ENCODE measurements at places on chromosomes 3 and 15.
A peak's percentile ranks its signal among the peaks of the same experiment; 100 is the strongest.

DNA sequence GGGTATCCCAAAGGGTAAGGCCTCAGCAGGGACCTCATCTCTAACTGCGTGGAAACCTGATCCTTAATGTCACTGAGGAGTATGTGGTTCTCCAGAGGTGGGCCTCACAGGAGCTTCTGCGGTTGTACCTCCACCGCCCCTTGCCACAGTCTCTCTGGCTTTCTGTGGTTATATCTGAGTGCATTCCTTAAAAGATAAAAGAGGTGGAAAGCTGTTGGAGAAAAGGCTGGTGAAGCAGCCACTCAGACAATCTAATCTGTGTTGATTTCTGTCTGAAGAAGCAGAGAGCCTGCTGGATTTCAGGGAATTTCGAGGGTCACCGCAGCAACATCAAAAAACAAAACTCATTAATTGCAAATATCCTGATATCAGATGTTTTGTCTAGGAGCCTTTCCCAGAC lies 51.4 kb downstream of the SEMA6D start:
- DNase-seq: no peak

GRCh38 chr3:133506215-133506901 lies 67.1 kb upstream of the CDV3 start:
- DNase-seq: no peak

DNA sequence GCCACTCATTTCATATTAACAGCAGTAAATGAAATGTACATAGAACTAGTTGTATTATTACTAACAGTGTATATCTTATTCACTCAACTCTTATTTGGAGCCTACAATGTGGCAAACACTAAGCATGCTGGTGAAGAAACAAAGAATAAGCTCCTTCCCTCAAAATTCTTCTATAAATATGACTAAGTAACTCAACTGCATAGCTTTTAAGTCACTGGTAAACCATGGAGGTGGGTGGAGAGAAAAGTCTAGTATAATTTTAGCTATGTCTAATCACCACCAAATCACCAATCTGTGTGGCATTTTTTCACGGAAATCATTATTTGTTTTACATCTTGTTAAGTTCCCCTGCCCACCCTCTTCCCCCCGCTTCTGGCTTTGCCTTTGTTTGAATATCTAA lies 17.5 kb downstream of the COPS2 start:
- DNase-seq: peak; percentile 32

DNA sequence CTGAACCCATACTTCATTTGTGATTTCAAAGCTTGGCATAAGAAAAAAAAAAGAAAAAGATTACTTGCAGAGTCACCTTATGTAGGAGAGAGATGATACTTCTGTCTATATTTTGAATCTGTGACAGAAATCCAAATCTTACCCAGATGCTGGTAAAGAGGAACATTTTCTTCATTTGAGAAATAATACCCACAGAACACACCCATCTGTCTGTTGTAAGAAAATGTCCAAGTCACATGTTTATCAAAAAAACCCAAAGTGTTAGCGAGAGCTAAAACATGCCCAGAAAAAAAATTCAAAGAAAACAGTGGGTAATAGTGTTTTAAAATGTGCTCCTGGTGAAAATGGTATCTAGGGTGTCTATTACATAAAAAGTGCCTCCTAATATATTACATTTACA lies 18.0 kb upstream of the RAP2B start:
- no peak for DNase-seq

DNA sequence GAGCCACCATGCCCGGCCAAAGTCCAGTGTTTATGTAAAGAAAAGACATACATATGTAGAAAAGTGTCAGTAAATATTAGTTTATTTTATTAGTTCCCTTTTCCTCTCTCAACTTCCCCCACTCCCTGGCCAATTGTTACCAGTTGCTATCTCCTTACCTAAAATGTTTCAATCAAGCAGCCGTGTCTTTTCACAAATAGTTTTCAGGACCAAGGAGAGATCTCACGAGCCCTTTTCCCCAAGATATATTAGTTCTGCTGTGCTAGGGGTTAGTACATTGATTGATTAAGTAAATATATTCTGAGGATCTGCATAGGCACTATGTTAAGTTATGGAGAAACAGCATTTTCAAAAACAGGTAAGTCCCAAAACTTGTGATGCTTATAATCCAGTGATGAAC lies 87.4 kb downstream of the ZIC4 start:
- no peak for DNase-seq

DNA sequence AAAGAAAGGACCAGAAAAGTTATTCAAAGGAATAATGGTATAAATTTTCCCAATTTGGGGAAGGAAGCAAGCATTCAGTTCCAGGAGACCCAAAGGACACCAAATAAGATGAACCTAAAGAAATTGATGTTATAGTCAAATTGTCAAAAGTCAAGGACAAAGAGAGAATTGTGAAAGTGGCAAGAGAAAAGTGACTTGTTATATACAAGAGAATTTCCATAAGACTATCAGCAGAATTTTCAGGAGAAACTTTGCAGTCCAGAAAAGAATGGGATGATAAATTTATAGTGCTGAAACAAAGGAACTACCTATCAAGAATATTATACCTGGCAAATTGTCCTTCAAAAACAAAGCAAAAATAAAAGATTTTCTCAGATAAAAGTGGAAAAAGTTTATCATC lies 43.8 kb upstream of the FOXB1 start:
- no peak for DNase-seq

DNA sequence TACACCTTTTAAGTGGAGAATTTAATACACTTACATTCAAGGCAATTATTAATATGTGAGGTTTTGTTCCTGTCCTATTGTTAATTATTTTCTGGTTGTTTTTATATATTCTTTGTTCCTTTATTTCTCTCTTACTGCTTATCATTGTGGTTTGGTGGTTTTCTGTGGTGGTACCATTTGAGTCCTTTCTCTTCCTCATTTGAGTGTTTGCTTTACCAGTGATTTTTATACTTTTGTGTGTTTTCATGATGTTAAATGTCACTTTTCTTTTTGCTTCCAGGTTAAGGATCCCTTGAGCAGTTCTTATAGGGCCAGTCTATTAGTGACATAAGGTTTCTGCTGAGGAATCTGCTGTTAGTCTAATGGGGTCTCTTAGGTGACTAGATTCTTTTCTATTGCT lies 116.5 kb downstream of the LRRK1 start:
- no peak for DNase-seq

DNA sequence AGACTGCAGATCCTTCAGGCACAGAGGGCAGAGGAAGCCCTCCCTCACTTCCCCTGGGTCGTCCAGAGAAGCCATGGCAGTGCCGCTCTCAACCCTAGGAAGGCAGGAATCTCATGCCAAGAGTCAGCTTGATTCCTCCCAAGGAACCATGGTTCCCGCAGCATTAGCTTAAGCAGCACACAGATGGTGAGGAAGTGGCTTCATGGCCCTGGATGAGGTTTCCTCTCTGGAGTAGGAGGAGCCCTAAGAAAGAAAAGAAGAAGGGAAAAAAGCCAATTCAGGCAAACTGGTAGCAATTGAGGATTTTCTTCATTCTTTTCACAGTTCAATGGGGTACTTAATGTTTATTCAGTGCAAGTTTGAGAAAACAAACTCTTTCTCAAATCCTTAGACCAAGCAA lies 2.9 kb downstream of the RBSN start:
- DNase-seq: no peak

GRCh38 chr3:134004841-134005240 lies 24.9 kb downstream of the SLCO2A1 start:
- DNase-seq: no peak

GRCh38 chr3:55607844-55608243 lies 120.7 kb upstream of the WNT5A start:
- no peak for DNase-seq

DNA sequence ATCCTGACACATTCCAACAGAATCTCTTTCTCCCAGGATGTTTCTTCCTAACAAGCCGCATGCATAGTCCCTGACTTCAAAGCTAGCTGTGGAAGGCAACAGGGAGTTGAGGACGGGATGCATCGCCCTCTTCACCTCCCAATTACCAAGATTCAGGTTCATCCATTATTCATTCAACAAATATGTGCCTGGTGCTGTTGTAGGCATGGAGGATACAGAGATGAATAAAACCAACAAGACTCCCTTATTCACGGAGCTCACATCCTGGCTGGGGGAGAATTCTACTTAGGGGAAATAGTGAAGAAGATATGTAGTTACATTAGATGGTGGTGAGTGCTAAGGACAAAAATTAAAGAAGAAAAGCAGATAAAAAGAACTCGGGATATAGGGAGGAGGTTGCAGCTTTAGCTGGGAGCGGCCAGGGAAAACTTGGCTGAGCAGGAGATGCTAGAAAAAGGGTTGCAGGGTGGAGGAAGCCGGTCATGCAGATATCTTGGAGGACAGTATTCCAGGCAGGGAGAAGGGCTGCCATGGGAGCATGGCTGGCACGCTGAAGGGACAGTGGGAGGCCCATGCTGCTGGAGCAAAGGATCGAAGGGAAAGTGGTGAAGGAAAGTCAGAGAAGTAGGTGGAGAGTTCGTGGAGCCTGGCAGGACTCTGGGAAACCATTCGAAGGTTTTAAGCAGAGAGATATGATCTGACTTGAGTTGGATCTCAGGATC lies 5.0 kb downstream of the ITGB5 start:
- no peak for DNase-seq

DNA sequence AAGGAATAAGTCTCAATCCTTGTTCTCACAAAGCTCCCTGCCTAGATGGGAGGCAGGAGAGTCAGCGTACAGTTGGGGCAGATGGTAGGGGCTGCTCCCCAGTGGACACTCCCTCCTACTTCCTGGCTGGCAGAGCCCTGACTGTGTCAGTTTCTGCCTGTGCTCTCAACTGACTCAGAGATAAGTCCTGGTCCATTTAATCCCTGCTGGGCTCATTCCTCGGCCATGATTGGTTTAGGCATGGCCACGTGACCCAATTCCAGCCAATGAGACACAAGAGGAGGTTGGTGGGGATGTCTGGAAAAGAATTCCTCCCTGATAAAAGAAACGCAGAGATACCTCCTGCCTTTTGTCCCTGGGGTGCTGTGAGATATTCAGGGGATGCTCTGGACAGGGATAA lies 118.1 kb upstream of the SLC6A11 start:
- DNase-seq: peak; percentile 3

- DNase-seq: peak; percentile 72
Measured at GRCh38 chr3:184154885-184155643, at the start of gene DVL3. Gene DVL3 (plus strand): TSS chr3:184155377. CDS start chr3:184155636, 259 bp downstream.

DNA sequence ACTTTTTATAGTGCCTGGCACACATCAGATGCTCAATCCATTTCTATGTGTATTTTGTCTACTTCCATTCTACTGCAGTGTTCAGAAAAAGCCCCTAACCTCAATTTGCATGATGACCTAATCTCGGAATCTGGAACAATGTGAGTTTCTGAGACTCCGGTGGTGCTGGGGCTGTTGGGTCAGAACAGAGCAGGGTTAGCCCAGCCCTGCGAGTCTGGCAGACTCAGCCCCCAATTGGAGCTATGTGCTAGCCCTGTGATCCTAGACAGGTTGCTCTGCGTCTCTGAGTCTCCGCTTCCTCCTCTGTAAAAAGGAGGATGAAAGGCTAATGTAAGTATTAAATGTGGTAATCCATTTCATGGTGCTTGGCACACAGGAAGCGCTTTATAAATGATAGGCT lies 95.0 kb upstream of the ICE2 start:
- no peak for DNase-seq

- no peak for DNase-seq
Measured at GRCh38 chr3:65873028-65873427, 165.7 kb downstream of the MAGI1 start.

GRCh38 chr3:58585994-58586393 lies 8.8 kb upstream of the FAM107A start:
- DNase-seq: no peak

DNA sequence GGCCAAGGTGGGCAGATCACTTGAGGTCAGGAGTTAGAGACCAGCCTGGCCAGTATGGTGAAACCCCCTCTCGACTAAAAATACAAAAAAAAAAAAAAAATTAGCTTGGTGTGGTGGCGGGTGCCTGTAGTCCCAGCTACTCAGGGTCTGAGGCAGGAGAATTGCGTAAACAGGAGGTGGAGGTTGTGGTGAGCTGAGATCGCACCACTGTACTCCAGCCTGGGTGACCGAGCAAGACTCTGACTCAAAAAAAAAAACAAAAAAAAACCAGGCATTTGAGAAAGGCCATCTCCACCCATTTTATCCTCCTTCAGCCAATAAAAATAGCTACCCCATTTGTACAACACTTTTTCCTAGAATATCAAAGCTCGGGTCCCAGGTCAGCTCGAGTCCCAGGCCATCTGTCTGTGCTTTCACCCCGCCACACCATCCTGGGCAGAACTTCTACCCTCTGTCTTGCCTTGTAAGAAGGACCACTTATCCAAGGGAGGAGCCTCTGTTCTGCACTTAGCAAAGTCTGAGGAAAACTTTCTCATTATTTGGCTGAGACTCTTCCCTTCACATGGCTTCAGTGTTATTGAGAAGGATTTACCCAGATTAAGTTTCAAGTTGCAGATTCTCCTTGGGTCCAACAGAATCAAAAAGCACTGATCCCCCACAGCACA lies 99.1 kb downstream of the MESD start:
- peak; percentile 55 for DNase-seq

- DNase-seq: peak; percentile 57
Measured at GRCh38 chr15:73691396-73691795, 7.2 kb downstream of the CD276 start.

DNA sequence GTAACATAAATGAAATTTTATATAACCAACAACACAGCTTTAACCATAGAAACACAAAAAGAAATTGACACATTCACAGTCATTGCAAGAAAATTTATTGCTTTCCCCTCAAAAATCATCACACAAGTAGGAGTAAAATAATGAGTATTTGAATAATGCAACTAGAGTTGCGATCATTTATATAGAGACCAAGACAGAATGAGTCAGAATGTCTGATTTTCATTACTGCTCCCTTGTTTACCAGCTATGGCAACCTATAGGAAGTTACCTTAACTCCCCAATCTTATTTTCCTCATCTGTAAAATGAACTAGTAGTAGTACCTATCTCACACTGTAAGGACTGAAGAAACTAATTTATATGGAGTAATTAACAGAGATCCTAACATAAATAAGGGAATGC lies 105.4 kb upstream of the CTDSPL start:
- DNase-seq: no peak

DNA sequence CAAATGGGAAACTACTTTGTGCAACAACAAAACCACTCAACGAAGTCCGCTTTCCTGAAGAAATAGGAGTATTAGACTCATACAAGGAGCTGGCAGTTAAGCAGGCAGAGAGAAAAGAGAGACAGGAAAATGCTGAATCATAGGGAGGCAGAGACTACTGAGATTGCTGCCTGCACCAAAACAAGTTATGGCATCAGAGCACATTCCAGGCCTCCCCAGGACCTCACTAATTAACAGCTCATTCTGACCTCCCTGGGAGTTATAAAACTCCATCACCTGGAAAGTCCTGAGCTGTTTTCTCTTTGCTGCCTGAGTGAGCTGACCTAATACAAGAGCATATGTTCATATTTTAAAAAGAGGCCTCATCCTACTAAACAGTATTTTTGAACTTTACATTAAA lies 741.0 kb downstream of the MCTP2 start:
- DNase-seq: no peak

GRCh38 chr3:125104639-125105038 lies 48.8 kb upstream of the HEG1 start:
- no peak for DNase-seq

- DNase-seq: no peak
Measured at GRCh38 chr3:152321200-152321954, 52.6 kb downstream of the MBNL1 start.
